ENCODE measurements at places on chromosomes 3 and 15.

DNA sequence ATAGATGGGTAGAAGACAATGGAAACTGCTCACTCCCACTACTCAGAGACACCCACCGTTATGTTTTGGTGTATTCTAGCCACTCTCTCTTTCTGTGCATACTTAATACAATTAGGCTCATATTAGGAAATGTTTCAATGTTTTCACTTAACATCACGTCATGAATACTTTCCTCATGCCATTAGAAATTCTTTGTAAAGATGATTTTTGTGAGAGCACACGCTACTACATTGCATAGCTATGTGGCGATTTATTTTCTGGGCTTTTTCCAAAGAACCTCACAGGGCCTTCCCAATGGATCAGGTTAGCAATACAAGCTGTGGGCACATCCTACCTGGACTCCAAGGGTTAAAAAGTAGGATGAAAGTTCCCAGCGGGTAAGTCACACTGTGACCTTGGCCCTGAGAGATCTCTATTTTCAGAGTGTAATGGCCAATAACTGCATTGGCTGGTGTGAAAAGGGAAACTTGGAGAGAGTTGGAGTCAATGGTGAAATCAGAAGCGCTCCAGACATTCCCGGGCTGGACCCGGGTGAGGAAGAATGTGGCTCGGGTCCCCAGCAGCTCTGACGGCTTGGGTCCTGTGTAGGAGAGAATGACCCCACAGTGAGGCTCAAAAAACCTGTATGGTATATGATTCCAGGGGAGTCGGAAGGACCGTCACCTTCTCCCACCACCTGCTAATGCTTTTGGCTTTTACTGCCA lies 25.8 kb upstream of the TGM5 start:
- no peak for DNase-seq

DNA sequence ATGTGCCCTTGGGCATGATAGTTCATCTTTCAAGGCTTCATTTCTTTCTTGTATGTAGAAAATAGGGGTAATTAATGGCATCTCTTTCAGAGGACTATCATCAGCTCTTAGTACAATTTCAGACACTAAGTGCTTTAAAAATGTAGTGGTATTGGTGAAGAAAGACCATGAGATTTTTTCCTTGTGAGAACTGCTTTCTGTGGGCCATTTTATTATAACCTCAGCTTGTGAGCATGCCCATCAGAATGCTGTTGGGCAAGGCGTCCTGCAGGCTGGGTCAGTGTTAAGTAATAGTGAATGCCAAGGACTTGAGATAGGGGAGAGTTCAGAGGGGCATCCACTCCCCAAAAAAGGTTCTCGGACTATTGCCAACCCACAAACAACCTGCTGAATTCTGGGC lies 187.9 kb downstream of the GHSR start:
- DNase-seq = no peak

GRCh38 chr3:188060840-188061544 lies 93.0 kb upstream of the LPP start:
- peak; percentile 63 for DNase-seq

DNA sequence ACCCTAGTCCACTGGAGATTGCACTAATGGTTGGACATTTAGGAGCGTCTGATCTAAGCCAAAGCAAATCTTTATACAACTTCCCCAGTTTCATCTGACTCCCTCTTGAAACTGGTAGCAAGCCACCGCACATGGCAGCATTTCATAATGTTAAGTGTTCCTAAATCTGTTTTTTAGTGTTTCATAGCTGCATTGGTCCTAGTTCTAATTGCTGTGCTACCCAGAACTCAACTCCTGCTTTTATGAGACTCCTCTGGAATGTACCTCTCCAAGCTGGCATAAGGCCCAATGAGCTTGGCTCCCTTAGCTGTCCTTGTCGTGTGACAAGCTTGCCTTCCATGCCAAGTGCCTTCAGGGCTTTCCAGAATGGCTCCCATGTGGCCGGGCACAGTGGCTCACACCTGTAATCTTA lies 65.3 kb upstream of the FLNB start:
- no peak for DNase-seq

- DNase-seq = no peak
Measured at GRCh38 chr3:82505079-82505756, 743.8 kb upstream of the GBE1 start.

DNA sequence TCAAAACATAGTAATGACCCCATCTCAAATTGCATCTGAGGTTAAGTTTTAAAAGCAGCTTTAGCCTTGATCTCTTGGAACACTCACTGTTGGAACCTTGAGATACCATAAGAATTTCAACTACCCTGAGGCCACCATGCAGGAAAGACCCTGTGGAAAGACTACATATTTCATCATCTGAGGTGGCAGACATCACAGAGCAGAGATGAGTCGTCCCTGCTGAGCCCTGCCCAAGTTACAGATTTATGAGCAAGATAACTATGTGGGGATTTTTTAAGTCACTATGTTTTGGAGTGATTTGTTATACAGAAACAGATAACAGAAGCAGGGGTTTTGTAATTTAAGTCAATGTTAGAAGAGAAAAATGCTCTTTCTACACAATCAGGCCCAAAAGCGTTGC lies 168.4 kb downstream of the STAC start:
- no peak for DNase-seq

All from activated CD4-positive, alpha-beta T cell treated with anti-CD3 and anti-CD28 coated beads, Interleukin-2, amount 50 U/mL, for 4 hours (primary cell).